ENCODE measurements at places on chromosomes 11 and 22.
A peak's percentile ranks its signal among the peaks of the same experiment; 100 is the strongest.

DNA sequence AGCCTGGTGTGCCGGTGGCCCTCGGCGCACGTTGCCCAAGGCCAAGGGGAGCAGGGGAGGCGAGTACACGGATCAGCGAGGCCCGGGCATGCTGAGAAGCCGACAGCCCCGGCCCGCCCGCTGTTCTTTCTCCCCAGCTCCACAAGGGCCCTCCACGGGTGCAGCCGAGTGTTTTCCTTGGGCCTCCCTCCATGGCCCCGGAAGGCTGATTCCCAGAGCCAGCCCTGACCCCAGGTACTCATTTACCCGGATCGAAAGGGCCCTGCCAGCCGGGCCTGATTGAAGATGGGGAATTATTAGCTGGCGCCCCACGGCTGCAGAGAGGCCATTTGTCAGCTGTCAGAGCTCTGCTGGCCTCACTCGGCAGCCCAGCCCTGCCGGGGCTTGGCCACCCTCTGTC lies 53.1 kb downstream of the WNT7B start:
- DNase-seq = no peak

DNA sequence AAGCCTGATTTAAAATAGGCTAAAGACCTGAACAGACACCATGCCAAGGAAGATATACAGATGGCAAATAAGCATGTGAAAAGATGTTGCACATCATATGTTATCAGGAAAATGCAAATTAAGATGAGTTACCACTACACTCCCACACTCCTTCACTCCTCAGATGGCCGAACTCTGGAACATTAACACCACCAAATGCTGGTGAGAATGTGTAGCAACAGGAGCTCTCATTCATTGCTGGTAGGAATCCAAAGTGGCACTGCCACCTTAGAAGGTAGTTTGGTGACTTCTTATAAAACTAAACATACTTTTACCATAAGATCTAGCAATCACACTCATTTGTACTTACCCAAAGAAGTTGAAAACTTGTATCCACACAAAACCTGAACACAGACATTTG lies 2047.3 kb downstream of the LRRC4C start:
- no peak for DNase-seq

DNA sequence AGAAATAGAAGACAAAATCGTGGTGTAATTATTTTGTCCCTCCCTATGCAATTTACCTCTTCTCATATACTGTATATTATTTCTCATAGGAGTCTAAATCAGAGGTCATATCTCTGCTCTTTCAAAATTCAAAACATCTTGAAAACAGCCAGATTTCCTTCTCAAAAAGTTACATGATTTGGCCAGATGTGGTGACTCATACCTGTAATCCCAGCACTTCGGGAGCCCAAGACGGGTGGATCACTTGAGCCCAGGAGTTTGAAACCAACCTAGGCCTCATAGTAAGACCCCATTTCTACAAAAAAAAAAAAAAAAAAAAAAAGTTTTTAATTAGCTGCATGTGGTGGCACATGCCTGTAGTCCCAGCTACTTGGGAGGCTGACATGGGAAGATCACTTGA lies 29.0 kb upstream of the DNAJB7 start:
- DNase-seq = no peak

GRCh38 chr11:103907548-103908455 lies 128.6 kb upstream of the DDI1 start:
- DNase-seq = peak; percentile 27

- peak; percentile 55 for DNase-seq
Measured at GRCh38 chr11:119029340-119030028, 1.2 kb downstream of the SLC37A4 start.

GRCh38 chr11:61743486-61744095 lies 8.8 kb upstream of the MYRF start:
- DNase-seq = no peak

GRCh38 chr11:36741515-36741914 lies 143.5 kb upstream of the RAG2 start:
- no peak for DNase-seq

- DNase-seq = no peak
Measured at GRCh38 chr22:45974498-45974897, 2.5 kb downstream of the WNT7B start.

- peak; percentile 67 for DNase-seq
Measured at GRCh38 chr11:47233989-47234668, 14.5 kb downstream of the ACP2 start.

DNA sequence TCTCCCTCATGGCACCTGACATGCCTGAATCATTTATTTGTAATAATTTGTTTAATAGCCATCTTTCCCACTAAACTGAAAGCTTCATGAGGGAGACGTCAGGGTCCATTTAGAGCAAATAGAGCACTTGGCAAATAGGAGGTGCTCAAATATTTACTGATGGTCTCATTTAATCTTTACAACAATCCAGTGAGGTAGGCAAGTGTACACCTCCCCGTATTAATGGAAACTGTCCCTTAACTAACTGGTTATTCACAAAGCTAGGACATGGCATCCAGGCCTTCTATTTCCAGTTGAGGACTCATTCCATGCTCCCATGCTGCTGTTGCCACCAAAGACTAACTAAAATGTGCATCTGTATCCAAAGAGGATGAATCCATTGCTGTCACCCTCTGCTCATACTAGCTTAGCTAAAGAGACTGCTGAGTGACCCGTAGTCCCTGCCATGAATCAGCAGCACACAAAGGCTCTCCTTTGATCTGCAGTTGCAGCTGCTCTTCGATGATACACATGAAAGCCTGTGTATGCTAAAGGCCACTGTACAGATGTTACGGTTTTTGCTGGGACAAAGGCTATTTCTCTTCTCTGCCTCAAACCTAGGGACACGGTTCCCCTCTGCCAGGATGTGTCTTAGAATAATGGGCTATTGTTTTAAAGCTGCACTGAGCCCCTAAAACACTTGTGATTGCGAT lies 82.6 kb downstream of the RAB30 start:
- DNase-seq = no peak

DNA sequence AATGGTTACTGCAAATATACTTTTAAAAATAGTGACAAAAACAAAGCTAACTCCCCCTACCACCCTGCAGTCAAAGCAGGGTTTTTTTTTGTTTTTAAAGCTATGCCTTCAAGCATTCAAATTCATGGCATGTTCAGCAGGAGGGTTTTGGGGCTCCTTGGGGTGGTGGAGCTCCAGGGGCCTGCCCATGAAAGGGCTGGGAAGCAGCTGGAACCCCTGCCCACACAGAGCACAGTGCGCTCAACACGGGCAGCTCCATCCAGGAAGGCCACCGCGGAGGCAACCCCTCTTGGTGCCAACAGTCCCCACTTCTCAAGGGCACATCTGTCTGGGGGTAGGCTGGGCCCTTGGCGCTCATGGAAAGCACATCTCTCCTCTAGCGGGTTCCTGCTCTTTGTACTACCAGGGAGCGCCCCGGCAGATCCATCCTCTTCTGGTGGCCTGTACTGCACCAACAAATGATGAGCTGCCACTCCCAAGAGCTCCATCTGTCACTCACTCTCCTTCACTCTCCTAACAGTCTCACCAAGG lies 16.6 kb upstream of the PHLDA2 start:
- DNase-seq = no peak

- no peak for DNase-seq
Measured at GRCh38 chr11:70818351-70818750, 420.0 kb downstream of the CTTN start.

- no peak for DNase-seq
Measured at GRCh38 chr11:1884303-1884700, 7.4 kb downstream of the PRR33 start.

DNA sequence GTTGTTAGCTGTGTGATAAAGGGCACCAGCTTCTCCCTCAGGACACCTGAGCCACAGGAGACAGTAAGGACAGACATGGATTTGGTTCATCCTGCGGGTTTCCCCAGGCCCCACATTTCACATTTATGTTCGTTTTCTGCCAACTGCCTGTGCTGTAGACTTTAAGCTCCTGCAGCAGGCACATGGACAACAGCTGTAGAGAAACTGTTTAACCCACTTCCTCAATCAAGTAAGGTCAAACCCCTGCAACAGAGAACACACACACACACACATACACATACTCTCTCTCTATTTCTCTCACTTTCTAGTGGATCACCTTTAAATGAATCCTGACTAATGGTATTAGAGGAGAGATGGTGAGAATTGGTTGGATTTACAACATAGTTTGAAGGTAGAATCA lies 90.7 kb downstream of the C11orf87 start:
- peak; percentile 53 for DNase-seq

GRCh38 chr11:125662689-125663088 lies 18.0 kb downstream of the ACRV1 start:
- DNase-seq = no peak

GRCh38 chr11:121113611-121114010 lies 12.6 kb downstream of the TECTA start:
- DNase-seq = no peak

GRCh38 chr11:57493507-57494503 lies 21.7 kb downstream of the SLC43A1 start:
- DNase-seq = peak; percentile 61

- DNase-seq = peak; percentile 28
Measured at GRCh38 chr11:43585877-43586608, 94.5 kb upstream of the HSD17B12 start.

DNA sequence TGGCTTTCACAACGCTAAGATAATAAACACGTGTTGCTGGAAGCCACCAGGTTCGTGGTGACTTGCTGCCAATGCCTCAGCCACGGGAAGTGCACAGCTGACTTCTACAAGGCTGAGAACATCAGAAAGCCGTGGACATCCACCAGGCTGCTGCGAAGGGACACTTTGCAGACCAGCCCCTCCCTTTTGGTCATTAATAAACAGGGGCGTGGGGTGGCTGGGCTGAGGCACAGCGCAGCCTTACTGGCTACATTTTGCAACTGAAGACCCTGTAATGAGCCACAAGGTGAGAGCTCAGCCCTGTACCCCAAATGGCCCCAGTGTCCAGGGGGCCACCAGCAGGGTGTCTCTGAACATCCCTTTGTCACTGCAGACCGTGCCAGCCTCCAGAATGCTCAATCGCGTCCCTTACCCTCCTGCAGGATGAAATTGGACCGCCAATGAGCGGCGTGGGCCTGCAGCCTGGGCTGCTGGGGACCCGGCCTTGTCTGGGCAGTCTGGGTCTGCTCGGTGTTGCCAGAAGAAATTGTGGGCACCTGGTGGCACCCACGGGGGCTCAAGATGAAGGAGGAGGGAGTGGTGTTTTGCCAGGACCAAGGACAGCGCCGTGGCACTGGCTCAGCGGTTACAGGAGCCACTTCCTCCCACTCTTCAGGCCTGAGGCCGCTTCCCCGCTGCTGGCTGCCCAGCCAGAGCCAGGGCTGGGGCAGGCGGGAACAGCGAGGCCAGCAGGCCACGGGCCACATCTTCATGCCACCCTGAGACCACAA lies 181.9 kb downstream of the CTTN start:
- peak; percentile 61 for DNase-seq

- DNase-seq = no peak
Measured at GRCh38 chr11:134925432-134925831, 513.4 kb upstream of the B3GAT1 start.

- DNase-seq = no peak
Measured at GRCh38 chr11:17395978-17396377, 7.5 kb upstream of the KCNJ11 start.
